HTR-8/SVneo (cell line): ENCODE measurements at places on chromosomes 13 and 19.
A peak's percentile ranks its signal among the peaks of the same experiment; 100 is the strongest.

GRCh38 chr19:41435936-41436673 lies 3.6 kb downstream of the DMAC2 start:
- DNase-seq, result no peak

GRCh38 chr19:35114353-35115176 lies 1.1 kb upstream of the FXYD3 start:
- DNase-seq, result peak; percentile 80

- peak; percentile 9 for DNase-seq
Measured at GRCh38 chr13:42807866-42808265, 26.5 kb downstream of the FAM216B start.

DNA sequence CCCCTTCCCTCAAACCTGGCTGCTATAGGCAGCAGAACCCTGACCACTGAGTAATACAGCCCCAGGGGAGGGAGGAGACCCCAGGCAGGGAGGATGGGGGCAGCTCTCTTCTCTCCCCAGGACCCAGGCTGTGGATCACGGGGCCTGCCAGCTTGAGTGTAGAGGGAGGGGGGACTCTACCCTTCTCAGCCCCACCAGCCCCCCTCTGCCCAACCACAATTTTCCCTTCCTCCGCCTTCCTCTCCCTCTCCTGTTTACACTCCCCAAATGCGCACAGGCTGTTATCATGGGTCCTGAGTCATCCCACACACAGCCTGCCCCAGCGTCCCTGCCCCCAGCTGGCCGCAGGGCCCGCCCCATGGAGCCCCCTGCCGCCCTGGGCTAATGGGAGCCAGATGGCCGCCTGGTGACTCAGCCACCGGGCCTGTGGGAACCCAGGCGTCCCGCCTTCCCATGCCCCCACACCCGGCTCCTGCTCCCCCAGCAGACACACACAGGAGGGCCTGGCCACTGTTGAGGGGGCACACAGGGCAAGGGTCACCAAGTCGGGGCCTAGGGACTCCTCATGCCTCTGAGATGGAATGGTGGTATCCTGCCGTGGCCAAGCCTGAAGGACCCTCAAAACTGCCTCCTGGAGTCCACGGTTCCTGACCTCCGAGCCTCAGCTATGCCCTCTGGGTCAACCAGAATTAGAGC lies 13.6 kb downstream of the CCDC97 start:
- peak; percentile 92 for DNase-seq

GRCh38 chr19:2791876-2792275 lies 6.6 kb downstream of the THOP1 start:
- no peak for DNase-seq

GRCh38 chr19:47253467-47253881 lies 2.9 kb upstream of the CCDC9 start:
- peak; percentile 52 for DNase-seq

- DNase-seq, result no peak
Measured at GRCh38 chr13:45331692-45332035, 9.3 kb downstream of the TPT1 start.

GRCh38 chr13:110575322-110576069 lies 14.0 kb upstream of the RAB20 start:
- DNase-seq, result no peak

GRCh38 chr13:21243045-21243897 lies 66.8 kb downstream of the MRPL57 start:
- DNase-seq, result no peak

DNA sequence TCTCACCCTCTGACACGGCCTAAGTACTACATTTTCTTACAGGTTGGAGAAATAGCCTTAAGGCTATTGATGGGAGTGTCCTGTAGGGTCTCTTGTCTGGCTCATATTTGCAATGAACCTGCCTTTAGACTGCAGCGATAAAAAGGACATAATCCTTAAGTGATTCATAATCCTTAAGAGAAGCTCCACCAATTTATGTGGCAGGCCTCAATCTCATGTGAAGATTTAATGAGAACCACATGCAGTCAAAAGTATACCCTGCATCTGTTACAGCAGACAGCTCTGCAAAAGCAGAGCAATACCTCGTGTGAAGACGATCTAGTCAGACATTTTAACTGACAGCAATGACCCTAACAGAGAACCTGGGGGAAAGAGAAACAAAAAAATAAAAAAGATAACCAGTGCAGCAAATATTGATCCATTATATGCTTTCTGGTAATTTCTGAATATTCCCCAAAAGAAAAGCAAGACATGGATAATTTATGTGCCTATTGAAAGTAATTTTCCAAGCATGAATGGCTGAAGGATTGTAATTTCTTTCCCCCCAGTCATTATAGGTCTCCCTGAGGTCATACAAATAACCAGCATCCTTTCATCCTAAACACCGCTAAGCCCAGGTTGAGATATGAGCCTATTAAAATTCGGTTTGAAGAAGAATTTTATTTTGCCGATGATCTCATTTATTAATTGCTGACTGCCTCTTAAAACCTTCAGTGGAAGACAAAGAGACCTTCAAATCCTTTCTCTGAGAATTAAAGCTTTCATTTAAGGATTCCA lies 321.8 kb upstream of the NBEA start:
- DNase-seq, result no peak

DNA sequence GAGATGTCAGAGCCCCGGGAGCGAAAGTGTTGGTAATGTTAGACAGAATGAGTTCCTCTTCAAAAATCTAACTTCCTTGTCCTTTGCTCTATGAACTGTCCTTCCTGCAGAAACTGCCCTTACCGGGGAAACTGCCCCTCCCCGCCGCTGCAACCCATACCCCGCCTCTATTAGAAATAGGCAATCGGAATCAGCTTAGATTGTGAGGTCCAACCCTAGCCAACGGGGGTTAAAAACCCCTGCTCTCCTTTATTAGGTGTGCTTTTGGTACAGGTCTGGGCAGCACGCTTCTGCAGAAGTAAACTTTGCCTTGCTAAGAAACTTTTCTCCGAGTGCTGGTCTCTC lies 11.5 kb upstream of the CAPNS1 start:
- no peak for DNase-seq

DNA sequence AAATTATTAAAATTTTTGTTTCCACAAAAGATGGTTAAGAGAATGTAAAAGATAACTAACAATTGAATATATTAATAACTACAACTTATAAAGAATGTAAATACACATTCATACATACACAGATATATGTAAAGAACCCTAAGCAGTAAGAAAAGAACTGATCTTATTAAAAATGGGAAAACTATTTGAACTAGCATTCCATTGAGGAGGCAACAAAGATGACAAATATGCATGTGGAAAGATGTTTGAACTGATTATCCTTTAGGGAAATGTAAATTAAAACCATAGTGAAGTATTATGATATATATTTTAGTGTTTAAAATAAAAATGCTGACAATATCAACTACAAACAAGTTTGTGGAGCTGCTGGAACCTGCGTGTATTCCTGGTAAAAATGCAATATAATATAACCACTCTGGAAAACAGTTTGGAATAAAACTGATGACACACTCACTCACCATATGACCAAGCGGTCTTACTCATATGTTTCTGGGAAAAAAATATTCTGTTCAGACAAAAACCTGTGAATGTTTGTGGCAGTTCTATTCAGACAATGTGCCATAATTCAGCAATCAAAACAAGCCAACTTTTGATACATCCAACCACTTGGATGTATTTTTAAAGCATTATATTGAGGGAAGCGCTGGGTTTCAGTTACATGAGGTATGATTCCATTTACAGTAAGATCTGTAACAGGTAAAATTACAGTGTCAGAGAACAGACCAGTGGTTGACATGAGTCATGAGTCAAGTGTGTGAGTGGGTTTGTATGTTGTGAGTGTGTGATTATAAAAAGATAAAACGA lies 694.4 kb upstream of the SLITRK5 start:
- DNase-seq, result no peak

DNA sequence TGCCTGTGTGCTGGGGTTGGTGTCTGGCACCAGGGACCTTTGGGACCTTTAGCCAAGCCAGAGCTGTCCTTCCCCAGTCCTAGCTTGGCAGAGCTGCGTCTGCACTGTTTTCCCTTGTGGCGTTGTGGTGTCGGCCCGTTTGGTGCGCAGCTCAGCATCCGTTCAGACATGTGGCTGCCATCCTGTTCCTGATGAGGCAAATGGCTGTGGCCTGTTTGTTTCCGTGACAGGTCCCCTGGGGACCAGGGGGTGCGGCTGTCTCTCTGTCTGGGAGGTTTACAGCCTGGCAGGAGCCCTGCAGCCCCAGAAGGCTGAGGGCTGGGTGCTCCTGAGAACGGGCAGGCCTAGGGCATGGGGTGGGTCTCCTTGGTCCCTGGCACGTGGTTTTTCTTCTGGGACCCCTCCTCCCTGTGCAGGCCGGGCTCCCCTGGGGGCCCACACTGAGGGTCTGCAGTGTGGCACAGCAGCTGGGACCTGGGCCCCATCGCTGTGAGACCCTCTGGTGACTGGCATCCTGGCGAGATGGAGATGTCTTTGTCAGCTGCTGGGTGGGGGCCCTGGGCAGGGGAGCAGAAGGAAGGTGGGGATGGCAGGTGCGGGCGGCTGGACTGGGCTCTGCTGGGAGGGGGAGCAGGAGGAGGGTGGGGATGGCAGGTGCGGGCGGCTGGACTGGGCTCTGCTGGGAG lies 4.0 kb downstream of the SPPL2B start:
- DNase-seq, result no peak

DNA sequence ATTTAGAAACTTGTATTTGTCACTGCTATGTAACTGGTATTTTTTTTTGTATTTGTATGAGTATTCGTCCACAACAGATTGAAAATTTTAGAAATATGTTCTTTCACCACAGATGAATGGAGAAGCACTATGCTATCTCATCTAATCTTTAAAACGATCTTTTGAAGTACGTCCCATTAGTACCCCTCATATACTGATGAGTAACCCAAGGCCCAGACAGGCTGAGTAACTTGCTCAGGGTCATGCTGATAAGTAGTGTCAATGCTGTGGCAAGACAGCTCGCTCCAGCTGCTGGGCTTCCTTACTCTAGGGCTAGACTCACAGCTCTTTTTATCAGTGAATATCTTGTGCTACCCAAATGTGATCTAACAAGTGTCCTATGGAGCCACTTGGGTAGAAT lies 154.2 kb downstream of the SUCLA2 start:
- no peak for DNase-seq

DNA sequence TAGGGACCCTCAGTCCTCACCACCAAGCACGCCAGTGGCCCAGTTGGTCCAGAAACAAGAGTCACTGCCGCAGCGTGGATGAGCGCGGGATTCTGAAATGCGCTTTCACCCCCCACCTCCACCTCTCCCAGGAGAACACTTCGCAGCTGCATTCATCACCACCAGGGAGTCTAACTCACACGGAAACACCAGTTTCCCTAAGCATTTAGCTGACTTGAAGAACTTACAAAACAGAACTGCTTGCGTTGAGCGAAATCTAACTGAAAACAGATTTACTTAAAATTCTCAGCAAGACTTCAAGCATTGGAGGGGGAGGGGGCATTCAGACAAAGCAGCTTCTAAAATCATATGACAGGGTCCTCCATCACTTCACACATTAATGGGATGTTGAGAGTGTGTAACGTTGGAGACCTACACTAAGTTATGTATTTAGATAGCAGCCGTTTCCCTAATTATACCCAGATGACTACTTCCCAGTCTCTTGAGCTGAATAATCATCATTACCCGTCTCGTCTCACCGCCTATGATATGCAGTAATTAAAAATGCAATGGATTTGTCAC lies 258.2 kb upstream of the IRS2 start:
- no peak for DNase-seq

DNA sequence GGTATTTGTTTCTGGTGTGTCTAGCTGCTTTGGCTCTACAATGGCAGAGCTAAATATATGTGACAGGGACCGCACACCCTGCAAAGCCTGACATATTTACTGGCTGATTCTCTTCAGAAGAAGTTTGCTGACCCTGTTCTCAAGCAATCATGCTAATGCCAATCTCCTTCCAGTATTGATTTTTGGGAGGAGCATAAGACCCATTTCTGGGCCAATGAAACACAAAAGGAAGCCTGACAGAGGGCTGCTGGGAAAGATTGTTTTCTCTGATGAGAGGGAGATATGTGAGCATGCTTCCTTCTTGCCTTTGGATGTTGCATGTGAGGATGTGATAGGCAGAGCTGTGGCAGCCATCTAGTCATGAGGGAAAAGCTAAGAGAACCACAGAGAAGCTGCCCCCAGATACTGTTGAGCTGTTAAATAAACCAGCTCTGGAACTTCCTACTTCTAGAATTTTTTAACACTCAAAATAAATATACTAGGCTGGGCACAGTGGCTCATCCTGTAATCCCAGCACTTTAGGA lies 31.4 kb upstream of the TPTE2 start:
- DNase-seq, result no peak

DNA sequence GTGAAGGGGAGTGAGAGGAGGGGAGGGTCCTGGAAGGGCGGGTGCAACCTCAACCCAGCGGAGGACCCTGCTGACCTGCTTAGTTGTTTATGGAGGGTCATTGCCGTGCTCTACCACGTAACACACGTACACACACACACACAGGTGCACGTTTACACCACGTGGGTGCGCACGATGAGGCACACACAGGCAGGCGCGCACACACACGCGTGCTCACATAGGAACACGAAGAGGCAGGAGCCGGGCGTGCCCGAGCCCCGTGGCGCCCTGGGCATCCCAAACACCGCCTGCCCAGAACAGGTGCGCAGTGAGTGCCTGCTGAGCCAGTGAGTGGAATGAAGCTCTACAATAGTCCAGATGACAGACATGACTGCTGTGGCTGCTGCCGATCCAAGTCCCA lies 11.2 kb upstream of the MADCAM1 start:
- DNase-seq, result no peak

DNA sequence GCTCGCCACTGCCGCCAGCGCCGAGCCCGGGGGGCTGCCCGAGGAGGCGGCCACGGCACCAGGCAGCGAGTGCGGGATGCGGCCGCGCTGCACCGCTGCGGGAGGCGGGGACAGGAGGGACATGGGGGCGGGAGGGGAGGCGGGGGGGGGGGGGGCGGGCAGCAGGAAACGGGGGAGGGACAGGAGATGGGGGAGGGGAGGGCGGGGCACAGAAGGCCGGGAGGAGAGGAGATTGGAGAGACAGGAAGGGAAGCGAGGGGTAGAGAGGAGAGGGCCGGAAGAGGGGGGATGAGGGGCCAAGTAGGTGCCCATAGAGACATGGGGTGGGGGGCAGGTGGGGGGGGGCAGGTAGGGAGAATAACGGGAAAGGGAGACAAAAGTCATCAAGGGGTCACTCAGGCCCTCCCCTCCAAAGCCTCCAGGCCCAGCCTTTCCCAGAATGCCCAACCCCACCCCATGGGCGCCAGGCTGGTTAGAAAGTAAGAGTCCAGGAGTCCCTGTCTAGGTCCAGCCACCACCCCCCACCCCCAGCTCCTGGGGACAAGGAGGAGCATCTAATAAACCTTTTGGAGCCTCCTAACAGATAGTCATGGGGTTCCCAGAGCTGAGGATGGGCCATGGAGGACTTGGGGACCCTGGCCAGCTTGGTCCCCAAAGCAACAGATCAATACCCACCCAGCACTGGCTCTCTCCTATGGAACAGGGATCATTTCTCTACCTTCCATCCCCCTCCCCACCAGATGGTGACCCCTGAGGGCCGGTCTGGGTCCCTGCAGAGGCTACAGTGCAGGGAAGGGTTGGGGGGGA lies 9.5 kb downstream of the NR2F6 start:
- DNase-seq, result peak; percentile 77

- no peak for DNase-seq
Measured at GRCh38 chr13:93794197-93794885, 567.7 kb downstream of the GPC6 start.
